ENCODE measurements at places on chromosomes 7 and 10.

GRCh38 chr7:122675621-122676020 lies 23.3 kb downstream of the RNF133 start:
- DNase-seq = no peak

DNA sequence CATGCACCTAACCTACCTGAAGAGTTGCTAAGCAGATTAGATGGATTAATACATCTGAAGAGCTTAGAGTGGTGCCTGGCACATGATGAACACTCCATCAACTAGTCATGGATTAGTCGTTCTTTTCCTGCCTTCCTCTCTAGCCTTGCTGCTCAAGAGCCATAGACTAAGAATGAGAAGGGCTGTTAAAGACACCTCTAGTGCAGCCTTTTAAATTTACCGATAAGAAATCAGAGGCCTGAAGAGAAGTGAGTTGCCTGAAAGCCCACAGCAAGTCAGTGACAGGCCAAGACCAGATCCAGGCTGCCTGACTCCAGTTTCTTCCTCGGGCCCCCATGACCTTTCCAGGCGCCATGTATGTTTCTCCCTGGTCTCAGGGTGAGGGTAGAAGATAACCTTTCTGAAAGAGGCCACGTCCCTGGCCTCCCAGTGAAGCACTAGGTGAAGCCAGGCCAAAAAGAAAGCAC lies 6.5 kb downstream of the TSPAN15 start:
- DNase-seq = no peak

- no peak for DNase-seq
These were observed 86.2 kb downstream of the GLRX3 start for GRCh38 chr10:130222381-130222780.

DNA sequence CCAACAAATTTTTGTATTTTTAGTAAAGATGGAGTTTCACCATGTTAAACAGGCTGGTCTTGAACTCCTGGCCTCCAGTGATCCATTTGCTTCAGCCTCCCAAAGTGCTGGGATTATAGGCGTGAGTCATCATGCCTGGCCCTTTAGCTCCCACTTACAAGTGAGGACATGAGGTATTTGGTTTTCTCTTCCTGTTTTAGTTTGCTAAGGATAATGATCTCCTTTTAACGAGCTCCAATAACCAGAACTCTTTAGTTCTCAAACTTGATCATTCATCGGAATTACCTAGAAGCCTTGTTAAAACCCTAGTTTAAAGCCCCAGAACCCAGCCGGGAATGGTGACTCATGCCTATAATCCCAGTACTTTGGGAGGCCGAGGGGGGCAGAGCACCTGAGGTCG lies 481.4 kb downstream of the TYW1 start:
- no peak for DNase-seq

DNA sequence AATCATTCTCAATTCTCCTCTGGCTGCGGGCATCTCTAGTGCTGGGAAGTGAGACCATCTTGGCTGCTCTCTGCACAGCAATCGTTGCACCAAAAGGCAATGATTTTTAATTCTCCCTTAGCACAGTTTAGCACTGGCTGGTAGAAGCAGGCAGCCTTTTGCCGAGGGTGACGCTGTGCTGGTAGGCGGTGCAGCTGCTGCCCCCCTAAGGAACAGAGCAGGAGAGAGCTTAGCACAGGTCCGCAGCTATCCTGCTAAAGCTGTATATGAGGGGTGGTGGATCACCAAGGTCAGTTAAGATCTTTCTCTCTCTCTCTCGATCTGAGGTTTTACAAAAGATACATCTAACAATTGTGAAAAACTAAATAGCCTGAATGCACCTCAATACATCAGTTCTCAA lies 390.1 kb downstream of the GATA3 start:
- no peak for DNase-seq

DNA sequence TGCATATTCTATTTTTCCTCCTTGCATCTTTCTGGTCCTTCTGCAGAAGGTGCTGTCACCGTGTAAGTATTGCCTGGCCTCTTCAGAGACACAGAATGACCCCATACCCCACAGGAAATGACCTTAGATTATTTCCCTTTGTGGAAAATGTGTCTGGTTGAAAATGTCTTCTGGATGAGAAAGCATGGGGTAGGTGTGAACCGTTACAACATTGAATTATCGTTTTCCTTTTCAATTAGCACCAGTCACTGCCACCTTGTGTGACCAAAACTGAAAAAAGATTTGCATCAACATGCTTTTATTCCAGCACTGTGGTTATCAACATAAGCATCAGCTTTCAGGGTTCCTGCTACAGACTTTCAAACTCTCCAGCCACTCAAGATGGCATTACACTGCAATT lies 58.0 kb upstream of the CELF2 start:
- no peak for DNase-seq

DNA sequence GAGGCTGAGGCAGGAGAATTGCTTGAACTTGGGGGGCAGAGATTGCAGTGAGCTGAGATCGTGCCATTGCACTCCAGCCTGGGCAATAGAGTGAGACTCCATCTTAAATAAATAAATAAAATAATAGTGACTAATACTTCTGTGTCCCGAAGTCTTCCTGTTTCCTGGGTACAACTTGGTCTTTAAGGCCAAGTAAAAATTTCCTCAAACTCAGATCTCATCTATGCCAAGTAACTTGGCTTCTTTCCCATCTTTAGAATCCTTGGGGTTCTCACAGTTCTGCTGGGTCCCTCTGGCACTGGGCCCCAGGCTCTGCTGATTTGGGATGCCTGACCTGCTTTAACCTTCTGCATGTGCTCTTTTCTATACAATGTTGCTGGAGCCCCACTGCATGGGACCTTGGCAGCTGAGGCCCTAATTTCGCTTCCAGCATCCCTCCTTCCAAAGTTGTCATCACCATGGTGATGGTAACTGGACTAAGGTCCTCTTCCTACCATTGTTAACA lies 22.7 kb upstream of the AKR1B10 start:
- DNase-seq = no peak

DNA sequence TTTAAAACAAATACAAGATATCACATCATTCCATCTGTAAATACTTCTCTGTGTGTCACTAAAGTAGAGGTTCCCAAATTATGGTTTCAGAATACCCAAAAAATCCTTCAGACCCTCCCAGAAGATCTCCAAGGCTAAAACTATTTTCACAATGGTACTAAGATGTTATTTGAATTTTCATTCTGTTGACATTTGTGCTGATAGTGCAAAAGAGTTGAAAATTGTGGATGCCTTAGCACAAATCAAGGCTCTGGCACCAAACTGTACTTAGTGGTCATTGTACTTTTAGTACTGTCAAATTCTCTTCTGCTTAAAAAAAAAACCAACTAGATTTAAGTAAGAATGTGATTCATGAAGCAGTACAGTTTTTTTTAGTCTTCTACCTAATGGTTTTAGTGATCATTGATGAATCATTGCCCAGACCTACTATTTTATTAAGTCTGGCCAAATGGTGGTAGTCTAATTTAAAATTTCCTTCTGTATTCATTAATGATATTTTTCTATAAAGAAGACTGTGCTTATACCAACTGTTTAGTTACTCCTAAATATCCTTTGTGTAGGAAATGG lies 50.5 kb downstream of the TPST1 start:
- no peak for DNase-seq

GRCh38 chr10:117631276-117632145 lies 89.0 kb downstream of the EMX2 start:
- no peak for DNase-seq

DNA sequence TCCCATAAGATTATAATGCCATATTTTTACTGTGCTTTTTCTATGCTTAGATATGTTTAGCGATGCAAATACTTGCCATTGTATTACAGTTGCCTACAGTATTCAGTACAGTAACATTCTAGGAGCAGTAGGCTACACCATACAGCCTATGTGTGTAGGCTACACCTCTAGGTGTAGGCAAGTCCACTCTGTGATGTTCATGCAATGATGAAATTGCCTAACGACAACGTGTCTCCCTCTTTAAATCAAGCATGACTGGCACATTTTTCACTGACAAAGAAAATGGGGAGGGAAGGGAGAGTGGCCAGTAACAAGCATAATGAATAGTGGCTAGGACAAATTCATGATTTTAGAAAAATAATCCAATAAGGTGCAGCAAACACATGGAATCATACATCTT lies 1.7 kb downstream of the NCAPG2 start:
- no peak for DNase-seq

GRCh38 chr7:8384901-8385300 lies 48.5 kb upstream of the NXPH1 start:
- no peak for DNase-seq

DNA sequence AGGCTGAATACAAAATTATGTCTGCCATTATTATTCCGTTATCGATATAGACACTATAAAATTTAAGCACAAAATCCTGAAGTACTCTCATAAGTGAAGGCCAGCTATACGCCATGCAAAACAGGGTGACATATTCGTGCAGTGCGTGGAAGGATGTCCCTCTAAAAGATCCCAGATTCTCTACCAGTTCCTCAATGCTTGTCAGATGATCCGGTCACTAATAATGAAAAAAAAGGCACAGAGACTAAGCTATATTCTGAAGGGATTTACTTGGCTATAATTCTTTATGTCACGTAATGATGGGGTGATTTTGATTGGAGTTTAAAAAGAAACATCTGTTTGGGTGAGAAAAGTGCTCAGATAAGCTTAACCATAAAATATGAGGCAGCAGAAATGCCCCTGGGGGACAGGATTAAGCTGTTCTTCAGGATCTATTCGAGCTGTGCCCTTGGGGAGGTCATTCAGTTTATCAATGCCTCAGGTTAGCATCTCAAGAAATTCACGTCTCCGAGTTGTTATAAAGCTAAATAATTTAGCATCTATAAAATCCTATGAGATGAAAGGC lies 229.7 kb upstream of the PITRM1 start:
- DNase-seq = no peak

Measured in SHP77 treated with DMSO at 0.1 percent for 48 hours (cell line).